ENCODE measurements at places on chromosomes 16 and 17.

GRCh38 chr16:84699712-84700445 lies at the start of gene USP10:
Gene USP10, plus strand, starts transcription at chr16:84700000. Its CDS starts 91 bp downstream, at chr16:84700091.
- DNase-seq = peak; percentile 79

GRCh38 chr16:67928147-67928546 lies 3.5 kb downstream of the CTRL start:
- no peak for DNase-seq

GRCh38 chr16:84804326-84804725 lies 15.5 kb upstream of the CRISPLD2 start:
- DNase-seq = no peak

- DNase-seq = no peak
Observed at GRCh38 chr16:72066747-72067146, 3.7 kb downstream of the HPR start.

DNA sequence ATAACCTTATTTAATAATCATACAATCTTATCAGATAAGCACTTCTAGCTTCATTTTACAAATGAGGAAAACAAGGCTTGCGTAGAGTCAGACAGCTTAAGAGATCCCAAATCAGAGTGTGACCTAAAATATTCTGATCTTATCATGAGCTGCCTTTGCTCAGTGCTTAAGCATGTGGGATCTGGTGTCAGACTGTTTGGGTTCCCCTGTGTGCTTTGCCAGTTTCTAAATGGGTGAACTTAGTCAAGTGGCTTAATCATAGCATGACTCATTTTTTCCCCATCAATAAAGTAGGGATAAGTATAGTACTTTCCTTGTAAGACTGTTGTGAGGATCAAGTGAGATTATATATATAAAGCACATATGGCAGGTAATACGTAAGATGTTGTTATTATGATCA lies 612.6 kb upstream of the C16orf82 start:
- no peak for DNase-seq

- no peak for DNase-seq
Observed at GRCh38 chr16:79595231-79595641, 5.3 kb downstream of the MAF start.

DNA sequence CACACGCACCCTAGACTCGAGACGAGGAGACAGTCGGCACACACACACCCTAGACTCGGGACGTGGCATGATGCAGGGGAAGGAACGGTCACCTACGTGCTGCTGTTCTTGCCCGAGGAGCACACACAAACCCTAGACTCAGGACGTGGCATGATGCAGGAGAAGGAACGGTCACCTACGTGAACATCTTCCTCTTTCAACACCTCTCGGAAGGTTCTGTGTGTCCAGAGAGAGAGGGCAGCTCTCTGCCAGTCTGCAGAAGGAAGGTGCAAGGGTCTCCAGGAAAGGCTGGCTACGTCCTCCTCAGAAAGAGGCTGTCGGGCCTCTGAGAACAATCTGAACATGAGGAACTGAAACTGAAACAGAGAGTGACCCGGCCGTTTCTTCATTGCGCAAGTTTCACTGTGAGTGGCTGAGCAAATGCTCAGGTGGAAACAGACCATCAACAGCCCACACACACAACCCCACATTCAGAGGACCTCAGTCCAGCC lies 43.4 kb downstream of the ZNF276 start:
- DNase-seq = no peak

DNA sequence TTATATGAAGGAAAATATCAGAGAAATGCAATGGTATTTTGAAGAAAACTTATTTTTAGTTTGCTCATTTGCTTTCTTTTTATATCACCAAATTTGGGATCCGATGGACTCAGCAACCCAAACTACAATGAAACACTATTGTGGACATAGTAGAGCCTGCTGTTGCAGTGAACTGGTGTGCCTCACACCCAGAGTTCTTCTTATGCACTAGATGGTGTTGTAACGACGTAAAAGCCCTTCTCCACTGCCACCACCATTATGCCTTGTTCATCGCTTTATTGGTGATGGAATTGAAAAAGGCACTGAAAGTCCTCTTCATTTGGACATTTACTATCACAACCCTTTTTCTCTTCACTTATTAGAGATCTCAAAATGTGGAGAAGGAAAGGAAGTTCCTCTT lies 381.3 kb downstream of the CDH8 start:
- no peak for DNase-seq

DNA sequence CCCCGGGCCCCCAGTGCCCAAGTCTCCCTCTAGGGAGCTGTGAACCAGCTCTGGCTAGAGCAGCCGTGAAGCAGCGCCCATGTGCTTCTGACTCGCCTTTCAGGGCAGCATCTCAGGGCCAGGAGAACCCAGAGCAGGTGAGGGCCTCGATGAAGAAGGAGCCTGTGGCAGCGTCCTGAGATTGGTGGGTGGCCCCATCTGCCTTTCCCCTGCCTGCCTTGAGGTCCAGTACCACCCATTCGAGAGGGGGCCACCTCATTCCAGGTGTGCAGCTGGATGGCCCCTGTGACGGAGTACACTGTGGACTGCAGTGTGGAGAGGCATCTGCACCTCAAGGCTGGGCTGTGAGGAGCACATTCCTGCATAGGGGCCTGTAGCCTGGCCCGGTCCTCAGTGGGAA lies 167.3 kb upstream of the ZNF267 start:
- no peak for DNase-seq

DNA sequence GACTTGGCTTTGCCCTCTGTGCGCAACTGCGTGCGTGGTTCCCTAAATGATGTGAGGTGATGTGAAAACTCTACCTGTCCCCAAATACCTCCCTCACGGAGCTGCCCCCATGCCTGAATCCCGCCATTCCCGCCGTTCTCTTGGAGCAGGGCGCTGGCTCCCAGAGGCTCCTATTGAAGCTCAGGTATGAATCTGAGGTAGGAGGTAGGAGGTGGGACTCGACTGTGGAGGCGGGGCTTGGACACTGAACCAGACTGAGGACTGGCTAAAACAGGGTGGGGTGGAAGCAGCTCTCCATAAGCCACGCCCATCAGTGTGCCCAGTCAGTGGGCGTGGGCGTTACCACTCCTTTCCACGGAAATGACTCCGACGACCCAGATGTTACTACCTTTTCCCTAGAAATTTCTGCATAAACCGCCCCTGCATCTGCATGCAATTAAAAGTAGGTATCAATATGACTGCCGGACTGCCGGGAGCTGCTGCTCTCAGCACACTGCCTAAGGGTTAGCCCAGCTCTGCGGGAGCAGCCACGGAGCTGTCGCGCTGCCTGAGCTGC lies 41.0 kb downstream of the FOXL1 start:
- DNase-seq = no peak

DNA sequence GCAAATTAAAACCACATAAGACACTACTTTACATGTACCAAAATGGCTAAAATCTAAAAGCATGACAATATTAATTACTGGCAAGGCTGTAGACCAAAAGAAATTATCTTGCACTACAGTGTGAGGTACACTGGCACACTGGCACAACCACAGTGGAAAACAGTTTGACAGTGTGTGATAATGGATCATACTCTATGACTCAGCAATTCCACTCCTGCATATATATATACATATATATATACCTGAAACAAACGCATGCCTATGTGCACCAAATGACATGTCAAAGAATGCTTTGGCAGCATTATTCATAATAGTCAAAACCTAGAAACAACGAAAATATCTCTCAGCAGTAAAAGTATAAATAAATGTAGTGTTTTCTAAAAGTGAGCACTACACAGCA lies 4.6 kb upstream of the DYNLRB2 start:
- no peak for DNase-seq

GRCh38 chr17:7705269-7706255 lies 560 bp downstream of the EFNB3 start:
- no peak for DNase-seq

GRCh38 chr17:72710834-72711233 lies 381.7 kb downstream of the SLC39A11 start:
- DNase-seq = no peak

GRCh38 chr17:15447928-15448579 lies 19.4 kb downstream of the CDRT4 start:
- no peak for DNase-seq

DNA sequence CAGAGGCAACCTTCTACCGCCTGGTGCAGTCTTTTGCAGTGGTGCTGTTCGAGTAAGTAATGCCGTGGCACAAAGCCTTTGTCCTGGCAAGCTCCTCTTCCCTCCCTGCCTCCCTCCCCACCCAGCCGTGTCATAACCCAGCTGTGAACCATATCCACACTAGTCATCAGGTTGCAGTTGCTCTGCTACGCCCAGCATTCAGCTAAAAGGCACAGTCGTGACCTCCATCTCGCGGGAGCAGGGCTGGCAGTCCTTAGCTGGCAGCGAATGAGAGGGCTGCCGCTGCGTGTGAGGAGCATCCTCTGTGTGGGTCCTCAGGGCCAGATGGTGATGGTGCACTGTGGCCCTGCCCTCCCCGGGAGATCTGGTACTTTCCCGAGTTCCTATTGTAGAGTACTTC lies 39.3 kb downstream of the CIBAR2 start:
- DNase-seq = no peak

DNA sequence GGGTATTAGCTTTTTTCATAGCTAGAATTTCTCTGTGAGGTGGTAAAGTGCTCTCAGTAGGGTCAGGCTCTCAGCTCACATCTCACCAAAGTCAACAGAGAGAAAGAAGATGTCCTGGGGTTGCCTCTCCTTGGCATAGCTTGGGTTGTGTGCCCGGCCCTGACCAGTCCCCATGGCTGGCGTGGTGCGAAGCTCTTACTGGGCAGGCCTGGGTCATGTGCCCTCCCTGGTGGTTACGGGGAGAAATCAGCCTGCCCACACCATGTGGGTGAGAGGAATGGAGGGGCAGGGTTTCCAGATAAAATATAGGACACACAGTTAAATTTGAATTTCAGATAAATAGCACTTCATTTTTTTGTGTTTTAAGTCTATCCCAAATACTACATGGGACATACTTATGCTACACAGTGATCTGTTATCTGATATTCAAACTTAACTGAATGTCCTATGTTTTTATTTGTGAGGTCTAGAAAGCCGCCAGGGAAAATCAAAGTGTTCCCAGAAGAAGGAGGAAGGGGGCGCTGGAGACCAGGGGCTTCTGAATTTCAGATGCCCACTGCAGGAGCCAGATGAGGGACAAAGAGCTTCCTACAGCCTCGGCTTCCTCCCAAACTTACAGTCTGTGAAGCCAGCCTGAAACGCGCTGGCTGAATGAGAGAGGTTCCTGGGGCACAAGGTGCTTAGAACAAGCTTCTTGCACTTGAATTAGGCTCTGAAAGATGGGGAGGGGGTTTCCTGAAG lies 45.4 kb downstream of the NKD1 start:
- no peak for DNase-seq

DNA sequence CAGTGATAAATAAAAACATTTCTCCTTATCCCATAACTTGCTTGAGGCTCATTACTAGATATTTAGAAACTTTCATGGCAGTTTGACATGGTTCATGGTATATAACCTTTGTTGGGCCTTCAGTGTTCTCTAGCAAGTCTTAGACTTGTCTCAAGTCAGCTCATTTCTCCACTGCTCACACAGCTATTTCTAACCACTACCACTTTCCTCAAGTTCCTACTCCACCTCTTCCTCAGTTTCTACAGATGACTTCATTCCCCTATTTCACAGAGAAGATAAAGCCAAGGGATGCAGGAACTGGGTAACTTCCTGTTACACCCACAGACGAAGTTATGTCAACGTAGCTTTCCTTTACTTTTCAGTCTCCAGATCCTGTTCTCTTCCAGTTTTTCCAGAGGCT lies 23.2 kb downstream of the NLK start:
- no peak for DNase-seq

- no peak for DNase-seq
Observed at GRCh38 chr16:11966173-11966572, 1.2 kb downstream of the TNFRSF17 start.

DNA sequence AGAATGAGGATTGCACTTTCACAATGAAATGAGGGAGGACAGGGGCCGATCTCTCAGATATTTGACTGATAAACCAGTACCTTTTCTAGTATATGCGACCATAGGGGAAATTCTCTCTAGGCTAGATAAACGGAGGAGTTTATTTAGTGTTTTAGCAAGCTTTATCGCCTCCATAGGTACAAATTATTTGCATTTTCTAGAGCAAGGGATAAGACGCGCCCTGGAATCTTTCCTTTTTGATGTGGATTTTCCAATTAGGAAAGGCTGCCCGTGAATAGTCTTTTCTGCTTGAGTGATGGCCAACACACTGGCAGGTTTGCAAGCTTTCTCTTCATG lies 351 bp upstream of the GDPD1 start:
- DNase-seq = no peak

DNA sequence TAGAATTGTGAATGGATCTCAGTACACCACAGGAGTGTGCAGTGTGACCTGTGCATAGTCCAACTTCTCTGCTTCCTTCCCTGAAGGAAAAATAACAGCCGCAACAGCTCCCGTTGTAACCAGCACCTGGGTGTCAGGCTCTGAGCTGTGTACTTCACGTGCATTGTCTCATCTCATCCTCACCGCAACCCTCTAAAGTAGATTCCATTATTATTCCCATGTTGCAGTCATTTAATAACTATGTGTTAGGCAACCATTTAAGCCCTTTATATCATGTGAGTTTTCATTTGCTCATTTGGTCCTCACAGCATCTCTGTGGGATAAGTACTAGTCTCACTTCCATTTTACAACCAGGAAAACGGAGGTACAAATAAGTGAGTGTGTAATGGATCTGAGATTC lies 247.0 kb upstream of the MAF start:
- no peak for DNase-seq

- no peak for DNase-seq
Observed at GRCh38 chr16:86906623-86907022, 328.3 kb downstream of the FOXL1 start.

DNA sequence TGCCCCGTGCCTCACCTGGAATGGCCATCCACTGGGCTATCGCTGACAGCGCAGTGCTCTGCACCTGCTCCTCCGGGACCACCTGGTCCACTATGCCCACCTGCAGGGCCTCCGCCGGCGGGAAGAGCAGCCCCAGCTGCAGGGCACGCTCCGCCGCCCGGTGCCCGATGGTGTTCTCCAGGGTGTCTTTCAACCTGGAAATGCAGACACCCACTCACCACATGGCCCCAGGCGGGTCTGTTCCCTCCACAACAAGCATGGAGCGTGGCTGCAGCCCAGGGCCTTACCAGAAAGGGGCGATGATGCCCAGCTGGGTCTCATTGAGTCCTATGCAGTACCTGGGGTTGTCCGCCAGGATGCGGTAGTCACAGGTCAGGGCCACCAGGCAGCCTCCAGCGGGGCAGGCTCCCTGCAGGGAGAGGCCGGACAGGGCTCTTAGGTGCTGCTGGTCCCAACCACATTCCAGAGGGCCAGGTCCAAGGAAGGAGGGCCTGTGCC lies 6.8 kb downstream of the DNASE1L2 start:
- DNase-seq = no peak

- DNase-seq = no peak
Observed at GRCh38 chr17:74393346-74393942, 26.1 kb downstream of the GPR142 start.

DNA sequence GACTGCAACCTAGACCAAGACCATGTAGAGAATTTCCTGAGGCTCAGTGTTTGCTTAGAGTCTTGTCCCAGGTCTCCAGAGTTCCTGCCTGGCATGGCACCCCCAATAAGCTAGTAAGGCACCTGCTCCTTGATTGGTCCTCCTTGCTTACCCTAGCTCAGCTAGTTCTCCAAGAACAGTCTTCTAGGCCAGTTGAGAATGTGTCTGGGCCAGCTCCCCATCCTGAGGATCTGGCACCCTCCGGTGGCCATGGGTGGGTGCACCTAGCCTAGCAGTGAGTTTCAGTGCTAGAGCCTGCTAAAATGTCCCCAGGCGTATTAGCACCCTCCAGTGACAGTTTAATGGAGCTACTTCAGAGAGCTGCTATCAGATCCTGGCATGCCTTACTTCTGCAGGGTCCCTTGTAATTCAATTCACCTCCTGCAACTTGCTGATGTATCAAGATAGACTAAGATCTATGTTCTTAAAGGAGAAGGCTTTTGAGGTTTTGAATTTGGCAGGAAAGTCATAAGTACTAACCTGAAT lies 44.4 kb upstream of the MED13 start:
- no peak for DNase-seq
